ENCODE measurements at places on chromosomes 7 and 10.
A peak's percentile ranks its signal among the peaks of the same experiment; 100 is the strongest.

GRCh38 chr7:116678780-116679179 is 6.8 kb downstream of the MET start:
- no peak for DNase-seq

GRCh38 chr10:51012073-51012472 is 62.2 kb upstream of the PRKG1 start:
- no peak for DNase-seq

DNA sequence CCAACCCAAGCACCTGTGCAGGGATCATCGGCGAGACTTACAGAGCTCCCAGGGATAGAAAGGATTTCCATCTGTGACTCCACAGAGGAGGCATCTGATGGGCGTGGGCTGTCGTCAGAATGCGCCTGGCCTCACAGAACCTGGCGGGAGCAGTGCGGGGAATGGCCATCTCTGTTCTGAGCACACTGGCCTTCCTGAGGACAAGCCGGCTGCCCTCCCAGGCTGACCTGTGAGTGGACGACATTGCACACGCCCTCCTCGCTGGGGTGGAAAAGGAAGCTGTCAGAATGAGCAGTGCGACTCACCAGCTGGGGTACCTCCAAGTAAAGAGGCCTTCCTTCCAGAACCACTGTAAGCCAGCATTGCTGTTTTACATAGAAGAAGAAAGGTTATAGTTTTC is 234.6 kb upstream of the PITRM1 start:
- no peak for DNase-seq

GRCh38 chr7:129657363-129657762 is 45.8 kb downstream of the NRF1 start:
- no peak for DNase-seq

DNA sequence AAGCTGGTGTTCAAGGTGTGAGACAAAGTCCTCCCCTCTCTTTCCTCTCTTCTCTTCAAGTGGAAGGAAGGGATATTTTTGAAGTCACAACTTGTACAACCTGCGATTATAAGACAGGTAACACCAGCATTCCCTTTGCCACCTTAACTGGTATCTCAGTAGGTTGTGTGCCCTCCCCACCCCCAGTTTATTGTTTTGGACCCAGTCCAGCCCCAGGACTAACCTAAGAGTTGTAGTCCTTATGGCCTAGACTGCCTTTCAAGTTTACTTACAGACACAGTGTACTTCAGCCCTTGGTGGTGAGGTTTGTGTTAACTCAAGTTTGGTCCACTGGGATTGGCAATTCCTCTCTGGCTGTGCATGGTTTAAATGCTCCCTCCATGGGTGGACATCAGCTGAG is 26.8 kb upstream of the CYP2C8 start:
- no peak for DNase-seq

DNA sequence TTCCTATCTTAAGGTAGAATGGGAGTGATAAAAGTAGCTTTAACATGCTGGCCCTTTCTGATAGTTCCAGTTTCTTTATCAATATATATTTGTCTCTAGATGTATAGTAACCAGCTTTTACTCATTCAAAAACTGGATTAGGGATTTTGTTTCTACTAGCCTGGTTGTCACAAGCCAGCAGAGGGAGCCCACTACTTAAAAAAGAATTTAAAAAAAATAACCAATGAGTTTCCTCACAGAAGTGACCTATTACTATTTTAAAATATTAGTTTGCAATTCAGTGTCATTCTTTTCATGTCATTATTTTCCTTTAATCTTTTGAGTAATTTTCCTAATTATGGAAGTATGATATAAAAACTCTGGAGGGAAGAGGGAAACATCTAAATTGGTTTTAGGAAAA is 142.1 kb downstream of the PHTF2 start:
- DNase-seq, result peak; percentile 33

DNA sequence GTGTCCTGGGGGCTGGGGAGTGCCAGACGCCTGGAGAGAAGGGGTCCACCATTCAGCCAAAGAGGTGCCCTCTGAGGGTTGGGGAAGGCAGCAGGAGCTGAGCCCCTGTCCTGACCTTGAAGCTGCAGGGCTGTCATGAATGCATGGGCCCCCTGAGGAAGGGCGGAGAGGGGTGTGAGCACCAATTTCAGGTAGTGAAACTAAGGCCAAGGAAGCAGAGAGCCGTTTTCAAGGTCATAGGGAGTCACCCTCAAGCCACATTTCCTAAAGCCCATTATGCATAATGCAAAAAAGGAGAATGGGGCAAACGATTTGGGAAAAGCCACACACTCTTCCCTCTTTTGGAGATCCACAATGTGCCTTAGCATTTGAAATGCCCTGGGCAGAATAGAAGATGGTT is 37.2 kb downstream of the FIGNL1 start:
- no peak for DNase-seq

DNA sequence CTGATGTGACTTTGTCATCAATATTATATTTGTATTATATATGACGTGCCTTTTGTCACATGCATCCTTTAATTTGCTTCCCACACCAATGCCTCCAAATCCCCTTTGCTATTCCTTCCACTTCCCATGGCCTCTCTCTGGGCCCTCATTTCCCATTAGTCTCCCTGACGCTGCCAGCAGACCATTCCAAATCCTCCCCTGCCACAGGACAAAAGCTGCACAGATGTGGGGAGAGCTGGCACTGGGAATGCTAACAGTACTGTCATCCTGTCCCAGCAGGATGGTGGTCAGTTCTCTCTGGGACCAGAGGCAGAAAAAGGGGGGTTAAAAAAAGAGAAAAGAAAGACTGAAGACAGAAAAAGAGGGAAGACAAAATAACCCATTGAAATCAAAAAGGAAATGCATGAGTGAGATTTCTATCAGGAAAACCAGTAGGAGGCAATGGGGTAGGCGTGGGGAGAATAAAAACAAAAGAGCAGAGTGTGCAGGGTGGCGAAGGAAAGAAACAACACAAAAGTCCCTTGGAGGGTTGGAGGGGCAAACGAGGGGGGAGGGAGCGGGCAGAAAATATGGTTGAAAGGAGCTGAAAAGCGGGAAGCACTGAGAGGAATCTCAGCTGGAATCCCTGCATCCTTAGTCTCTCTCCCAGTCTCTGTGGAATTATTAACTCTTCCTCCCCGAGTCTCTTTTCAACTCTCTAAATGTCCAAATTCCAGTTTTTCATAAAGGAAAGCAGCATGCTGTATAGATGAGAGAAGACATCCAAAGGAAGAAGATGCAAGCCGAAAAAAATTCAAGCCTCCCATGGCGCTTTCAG is 59.2 kb upstream of the PTN start:
- DNase-seq, result no peak

DNA sequence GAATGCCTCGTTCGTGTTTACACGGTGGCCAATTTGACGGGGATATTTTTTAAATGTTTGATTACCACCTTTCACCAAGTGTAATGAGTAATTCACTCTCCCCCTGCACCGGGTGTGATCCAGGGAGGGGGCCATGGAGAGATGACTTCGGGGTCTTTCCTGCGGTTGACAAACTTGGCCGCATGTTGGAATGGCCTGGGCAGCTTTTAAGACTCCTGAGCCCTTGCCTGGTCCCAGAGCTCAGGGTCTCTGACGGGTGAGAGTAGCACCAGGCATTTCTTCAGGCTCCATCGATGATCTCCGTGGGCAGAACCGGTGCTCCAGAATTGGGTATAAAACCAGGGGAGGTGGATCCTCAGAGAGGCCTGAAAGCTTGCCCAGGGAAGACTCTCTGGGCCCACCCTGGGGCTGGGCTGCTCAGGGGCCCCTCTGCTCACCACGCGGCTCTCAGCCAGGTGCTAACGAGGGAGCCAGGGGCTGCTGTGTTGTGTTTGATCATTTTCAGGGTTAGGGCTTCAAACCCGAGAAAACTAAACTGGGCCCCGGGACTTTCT is 882 bp downstream of the ZNF282 start:
- no peak for DNase-seq

DNA sequence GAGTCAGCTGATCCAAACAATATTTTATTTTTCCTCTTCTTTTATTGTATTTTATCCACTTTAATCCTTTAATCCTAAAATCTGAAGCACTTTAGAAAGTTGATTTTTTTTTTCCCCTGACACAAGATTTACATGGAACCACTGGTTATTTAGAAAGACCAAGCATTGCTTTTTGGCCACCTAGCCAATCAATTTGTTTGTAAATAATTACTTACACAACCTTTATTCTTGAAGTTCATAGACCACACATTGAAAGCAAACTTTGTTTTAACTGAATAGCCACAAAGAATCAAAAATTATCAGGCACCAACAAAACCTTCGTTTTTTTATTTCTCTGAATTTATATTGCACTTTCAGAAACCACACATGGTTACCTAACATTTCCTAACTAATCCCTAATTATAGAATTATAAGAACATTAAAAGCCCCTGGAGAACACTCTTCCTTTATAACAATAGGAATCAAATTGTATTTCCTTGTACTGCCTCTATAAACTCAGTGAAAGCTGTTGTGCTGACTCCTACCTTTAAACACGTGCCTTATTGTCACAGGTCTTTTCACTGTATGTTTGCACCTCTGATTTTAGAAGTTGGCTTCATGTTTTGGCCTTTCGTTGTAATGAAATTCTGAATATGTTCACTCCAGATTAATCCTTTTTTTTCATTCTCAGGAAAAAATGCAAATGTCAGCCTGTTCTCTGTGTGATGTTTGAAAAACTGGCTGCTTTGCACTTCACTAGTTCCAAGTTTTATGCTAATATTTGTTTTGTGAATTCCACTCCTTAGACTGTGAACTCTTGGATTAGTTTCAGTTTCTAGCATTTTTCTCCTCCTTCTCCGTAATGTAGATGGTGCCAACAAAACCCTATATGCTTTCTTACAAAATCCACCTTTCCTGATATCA is 1511.9 kb downstream of the REEP3 start:
- DNase-seq, result no peak

DNA sequence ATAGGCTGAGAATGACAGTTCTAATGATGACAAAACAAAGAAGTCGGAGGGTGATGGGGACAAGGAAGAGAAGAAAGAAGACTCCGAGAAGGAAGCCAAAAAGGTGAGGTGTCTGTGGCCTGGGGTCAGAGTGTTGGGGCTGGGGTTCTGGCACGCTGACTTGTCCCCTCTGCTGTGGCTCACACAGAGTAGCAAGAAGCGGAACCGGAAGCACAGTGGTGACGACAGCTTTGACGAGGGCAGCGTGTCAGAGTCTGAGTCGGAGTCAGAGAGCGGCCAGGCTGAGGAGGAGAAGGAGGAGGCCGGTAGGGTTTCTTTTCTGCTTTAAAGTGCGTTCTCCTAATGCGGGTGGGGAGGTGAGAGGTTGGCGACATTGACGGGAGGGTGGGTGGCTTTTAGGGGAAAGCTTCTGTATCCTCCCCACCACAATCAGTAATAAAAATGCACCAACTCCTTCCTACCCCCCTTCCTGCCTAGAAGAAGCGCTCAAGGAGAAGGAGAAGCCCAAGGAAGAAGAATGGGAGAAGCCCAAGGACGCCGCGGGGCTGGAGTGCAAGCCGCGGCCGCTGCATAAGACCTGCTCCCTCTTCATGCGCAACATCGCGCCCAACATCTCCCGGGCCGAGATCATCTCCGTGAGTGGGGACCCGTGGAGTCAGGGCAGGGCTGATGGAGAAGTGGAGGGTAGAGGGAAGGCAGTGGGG is 4.6 kb downstream of the UFSP1 start:
- no peak for DNase-seq

DNA sequence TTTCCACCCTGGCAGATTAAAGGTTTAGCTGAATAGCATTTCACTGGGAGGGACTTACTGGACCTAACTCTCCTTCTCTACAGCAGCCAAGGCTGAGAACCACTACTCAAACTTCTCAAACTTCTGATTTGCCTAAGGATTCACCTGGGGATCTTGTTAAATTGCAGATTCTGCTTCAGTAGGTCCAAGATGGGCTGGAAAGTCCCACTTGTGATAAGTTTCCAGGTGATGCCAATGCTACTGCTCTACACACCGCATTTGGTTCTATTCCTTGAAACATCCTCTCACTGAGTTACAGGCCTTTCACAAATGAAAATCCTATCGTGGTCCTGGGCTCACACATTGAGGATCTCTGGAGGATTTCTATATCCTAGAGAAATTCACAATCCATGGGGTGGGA is 147.9 kb downstream of the CHCHD3 start:
- no peak for DNase-seq

DNA sequence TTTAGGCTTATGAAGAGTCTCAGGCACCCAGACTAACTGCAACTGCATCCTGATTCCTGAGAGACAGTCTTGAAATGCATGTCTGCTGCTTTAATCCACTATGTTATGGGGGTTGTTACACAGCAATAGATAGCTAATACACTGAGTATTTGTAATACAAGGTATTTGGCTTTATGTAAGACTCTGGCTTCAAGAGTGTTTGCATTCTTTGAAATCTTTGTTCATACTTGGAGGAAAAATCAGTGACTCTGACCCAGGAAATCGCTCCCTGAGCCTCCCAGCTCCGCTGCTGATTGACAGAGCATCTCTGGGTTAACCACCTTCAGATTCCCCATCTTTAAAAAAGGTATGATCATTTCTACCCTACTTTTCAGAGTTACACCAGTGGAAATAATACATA is 133.9 kb downstream of the MTPAP start:
- no peak for DNase-seq

DNA sequence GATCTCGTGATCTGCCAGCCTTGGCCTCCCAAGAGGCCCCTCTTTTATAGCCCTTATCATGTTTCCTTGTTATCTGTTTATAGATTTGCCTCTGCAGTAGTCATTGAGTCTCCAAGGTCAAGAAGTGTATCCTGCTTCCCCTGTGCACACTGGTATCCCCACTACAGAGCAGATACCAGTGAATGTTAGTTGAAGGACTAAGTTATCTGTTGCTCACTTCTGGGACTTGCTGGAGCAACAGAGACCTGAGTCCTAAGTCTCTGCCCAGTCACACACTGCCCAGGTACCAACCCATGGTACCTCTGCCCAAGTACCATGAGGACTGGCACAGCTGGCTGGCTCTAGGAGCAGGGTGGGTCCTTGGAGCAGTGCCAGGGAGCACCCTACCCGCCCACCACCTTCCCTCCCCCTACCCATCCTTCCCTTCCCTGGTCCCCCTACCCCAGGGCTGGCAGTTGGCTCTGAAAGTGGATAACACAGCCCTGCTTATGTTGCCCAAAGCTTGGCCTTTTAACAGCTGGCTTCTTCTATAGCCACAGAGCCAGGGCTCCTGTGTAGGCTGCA is 26.5 kb upstream of the PDCD4 start:
- no peak for DNase-seq

- peak; percentile 34 for DNase-seq
Observed at GRCh38 chr7:131225619-131226513, 101.8 kb upstream of the MKLN1 start.

DNA sequence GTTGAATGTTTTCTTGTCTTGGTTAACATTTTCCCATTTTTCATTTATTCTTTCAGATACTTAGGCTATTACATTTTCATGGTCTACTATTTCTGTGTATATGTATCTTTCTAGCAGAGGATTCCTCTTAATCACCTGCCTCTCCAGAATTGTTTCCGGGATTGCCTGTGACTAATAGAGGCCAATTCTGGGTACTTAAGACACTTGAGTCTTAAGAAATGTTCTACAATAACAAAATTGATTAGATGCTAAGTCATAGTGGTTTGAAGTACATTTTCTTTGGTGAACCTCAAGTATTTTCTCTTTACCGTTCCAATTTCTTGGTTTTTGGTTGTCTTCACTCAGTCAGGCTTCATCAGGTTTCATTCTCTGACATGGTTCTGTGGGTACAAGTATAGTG is 26.4 kb downstream of the BBS9 start:
- DNase-seq, result peak; percentile 85
